ENCODE measurements at places on chromosomes 11 and 22. TPM values are rescaled to one million over a fixed set of nuclear protein-coding genes. Genes with fewer than 3 reads are reported as not detected.

IFITM1 gene
- polyA plus RNA-seq = 427 TPM

LRRC56 gene
- 0.26 TPM for polyA plus RNA-seq

ZNF70 gene
- 2.1 TPM for polyA plus RNA-seq

DNA sequence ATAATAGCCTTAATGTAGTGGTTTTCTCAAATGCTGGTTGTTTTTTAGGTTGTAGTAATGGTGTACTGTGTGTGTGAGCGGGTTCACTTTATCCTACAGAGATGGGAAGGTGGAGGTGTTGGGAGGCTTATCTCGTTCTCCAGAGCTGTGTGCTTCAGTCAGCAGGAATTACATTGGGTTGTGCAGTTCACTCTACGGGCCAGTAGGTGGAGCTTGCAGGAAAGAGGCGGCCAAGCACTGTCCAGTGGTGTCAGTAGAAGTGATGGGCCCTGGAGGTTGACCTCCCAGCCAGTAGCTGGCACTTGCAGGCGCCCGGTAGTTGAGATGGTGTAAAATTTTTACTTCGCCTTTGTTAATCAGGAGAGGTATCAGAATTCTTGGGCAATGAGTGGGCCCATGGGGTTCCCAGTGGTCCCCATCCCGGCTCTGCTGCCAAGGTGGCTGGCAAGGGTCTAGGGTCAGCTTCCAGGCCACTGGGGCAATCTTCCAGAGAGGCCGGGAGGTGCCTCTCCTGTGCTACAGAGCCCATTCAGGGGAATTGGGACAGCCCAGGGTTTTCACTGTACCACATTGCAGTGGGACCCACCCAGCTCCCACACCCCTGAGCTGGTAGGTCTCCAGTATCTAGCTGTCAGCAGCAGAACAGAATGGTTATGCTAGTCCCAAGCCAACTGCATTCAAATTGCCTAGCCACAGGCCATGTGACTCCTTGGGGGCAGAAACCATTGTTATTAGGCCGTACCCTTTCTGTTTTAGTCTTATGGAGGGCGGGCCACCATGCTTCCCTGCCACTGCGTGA, 43.9 kb downstream of the BIRC2 start:
- DNase-seq = peak; percentile 57

DNA sequence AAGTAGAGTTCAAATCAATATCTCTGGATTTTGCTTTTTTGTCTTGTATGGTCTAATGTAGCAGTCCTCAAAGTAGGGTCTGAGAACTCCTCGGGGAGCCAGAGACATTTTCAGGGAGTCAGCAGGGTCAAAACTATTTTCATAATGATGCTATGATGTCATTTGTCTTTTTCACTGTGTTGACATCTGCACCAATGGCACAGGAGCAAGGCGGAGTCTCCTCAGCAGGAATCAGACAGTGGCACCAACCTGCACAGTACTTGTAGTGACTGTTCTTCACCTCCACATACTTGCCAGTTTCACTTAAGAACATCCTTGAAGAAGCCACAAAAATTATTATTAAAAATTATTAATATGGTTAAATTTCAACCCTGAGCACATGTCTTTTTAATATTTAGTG, 14.9 kb upstream of the FXYD6 start:
- no peak for DNase-seq

- no peak for DNase-seq
Measured at GRCh38 chr11:74316772-74317505, 5.5 kb upstream of the P4HA3 start.

DNA sequence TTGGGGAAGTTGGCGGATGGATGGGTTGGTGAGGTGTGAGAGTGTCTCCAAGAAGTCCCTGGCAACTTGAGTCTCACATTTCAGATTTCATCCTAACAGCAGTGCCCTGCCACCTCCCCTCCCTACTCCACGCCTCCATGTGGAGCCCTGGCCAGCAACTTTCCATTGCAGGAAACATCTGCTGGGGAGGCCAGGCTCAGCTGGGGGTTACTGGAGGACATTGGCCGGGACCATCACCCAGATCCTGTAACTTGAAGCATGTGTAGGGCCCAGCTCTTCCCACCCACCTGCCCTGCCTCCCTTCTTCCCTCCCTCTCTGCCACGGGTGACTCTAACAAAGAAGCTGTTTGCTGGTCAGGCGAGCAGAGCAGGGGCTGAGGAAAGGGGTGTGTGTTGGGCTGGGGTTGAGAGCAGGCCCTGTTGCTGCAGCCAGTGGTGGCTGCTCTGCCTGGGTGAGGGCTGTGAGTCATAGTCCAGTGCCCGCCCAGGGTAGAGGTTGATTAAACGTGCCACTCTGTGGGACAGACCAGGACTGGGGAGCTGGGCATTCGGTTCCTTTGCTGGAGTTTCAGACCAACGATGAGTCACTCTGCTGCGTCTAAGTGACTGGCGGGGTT, 64.0 kb downstream of the SCN3B start:
- peak; percentile 51 for DNase-seq

DNA sequence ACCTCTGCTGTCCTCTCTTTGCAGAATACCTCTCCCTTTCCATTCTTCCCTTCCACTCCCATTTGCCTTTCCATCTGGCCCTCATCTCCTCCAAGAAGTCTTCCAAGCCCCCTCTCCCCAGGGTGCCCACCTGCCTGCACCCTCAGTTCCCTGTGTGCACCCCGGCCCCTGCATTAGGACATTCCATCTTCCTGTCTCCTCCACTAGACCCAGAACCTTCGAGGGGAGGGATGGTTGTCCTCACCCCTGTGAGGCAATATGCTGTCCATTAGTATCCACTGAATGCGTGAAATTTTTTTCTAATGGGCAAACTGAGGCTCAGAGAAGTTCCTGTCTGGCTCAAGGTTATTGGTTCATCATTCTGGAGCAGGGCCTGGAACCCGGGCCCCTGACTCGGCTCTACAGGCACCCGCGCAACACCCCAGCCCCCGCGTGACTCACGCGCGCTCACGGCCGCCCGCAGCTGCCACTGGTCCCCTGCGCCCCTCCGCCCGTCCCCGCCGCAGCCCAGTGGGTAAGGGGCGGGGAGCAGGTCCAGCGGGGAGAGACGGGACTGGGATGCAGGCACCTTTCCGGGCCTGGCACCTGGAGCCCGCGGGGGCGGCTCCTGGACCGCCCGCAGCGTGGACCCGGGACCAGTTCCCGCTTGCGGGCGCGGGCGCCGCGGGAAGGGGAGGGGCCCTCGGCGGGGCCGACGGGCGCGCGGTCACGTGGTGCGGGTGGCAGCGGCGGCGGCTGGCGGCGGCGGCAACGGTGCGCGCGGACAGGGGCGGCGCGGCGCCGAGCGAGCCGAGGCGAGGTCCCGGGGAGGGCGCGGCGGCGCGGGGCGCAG, 7.0 kb downstream of the SEPTIN3 start:
- peak; percentile 34 for DNase-seq

DNA sequence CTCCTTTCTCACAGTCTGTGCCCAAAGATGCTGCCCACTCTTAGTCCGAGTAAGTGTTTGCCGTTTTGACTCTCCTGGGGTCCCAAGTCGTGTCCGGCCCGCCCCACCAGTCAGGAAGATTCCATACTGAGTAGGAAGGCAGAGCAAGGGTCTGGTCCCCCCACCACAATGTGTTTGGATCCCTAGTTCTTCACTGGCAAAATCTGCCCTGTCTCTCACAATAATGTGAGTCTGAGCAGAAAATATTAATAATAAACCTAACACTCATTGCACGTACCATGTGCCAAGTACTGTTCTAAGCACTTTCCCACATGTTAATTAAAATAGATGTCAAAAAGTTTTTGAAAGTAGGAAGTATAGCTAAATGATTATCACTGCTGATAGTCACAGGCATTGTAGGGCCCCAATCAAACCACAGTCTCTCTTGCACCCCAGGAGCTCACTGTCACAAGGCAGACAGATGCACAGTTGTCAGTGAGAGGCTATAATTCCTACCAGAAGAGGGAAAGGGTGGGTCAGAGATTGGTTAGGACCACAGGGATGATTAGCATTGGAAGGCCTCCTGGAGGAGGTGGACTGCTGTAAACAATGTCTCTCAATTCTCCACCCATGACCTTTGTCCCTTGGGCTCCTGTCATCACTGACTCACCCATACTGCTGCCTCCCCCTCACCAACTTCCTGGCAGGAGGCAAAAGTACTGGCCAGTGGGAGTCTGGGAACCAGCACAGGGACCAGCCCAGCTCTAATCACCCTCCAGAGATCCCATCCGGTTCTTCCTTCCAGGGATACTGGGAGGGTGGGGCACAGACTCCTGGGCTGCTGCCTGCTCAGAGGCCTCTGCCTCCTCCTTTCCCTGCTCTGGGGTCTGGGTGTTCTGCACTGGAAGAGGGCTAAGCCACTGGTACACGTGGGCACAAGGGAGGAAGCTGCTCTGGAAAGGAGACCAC, 1.0 kb upstream of the POLD4 start:
- peak; percentile 57 for DNase-seq

GRCh38 chr11:35035894-35036408, 103.0 kb upstream of the CD44 start:
- DNase-seq = peak; percentile 17

GRCh38 chr11:97687111-97687510, 1297.3 kb downstream of the JRKL start:
- DNase-seq = no peak

GRCh38 chr11:23202611-23203010, 342.3 kb upstream of the CCDC179 start:
- DNase-seq = no peak

DNA sequence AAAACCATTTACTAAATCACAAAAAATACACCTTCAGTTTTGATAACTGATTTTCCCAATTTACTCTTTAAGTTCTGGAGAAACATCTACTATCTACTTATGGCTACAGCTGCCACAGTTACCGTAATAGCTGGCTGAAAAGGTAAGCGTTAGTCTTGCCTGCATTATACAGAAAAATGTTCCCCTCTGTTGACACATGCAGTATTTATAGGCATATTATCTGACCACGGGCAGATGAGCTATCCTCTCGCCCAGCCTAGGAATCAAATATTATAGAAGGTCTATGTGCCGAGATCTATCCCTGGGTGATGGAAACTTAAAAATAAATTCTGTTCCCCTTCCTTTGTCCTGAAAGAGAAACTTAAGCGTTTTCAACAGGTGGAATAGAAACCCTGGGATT, 283.8 kb downstream of the CADM1 start:
- DNase-seq = no peak

DNA sequence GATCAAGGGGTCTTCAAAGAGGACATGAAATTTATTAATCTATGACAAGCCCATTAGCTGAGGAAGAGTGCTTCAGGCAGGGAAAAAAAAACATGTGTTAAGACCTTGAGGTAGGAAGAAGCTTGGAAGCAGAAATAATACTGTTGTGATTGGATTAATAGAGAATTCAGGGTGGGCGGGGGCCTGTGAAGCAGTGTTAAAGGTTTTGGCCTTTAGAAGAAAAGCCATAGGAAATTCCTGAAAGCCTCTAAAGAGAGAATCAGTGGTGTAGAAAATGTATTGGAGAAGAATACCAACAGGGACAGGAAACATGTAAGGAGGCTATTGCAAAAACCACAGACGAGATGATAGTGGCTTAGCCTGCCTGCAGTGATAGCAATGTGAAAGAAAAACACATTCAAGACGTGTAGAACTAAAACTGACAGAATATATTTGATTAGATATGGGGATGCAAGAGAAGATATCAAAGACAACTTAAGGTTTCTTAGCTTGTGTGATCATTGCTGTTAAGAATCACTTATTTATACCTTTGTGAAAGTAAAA, 404.4 kb upstream of the ANO3 start:
- no peak for DNase-seq

DNA sequence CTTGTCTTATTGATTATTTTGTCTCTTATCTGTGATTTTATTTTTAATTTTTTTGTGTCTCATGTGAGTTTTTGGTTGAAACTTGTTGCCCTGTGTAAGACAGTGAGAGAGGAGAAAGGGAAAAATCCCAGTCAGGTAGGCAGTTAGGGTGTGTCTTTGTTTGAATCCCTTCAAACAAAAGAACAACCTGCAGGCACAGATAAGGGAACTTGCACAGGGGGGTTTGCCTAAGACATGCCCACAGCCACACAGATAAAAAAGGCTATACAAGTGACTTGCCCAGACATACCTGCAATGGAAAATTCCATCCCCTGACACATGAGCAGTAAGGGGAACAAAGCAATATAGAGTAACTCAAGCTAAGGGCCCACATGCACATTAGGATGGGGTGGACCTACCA, 127.8 kb upstream of the PLET1 start:
- no peak for DNase-seq

DNA sequence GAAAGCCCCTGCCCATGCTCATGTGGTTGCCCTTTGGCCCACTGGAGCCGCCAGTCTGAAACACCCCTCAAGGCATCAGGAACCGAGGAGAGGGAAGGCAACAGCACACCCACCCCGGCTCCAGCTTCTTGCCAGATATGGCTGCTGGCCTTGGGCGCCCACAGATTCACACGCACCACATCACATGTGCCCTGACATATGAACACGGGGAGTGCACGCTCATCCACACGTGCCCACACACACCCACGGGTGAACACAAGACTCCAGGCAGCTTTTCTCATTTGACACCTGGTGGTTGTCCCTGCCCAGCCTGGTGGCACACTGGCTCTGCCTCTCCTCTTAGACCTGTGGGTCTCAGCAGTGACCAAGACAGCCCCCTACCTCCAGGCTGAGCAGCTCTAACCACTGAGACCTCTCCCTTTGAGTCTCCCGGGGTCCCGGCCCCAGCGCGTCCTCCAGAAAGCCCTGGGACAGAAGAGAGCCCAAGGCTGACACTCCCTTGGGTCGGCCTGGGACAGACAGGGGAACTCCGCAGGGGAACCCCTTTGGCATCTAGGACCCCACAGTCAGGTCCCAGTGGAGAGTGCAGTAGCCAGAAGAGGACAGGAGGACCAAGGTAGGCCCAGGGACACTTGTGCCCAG, 2.7 kb upstream of the MAPK12 start:
- no peak for DNase-seq

DNA sequence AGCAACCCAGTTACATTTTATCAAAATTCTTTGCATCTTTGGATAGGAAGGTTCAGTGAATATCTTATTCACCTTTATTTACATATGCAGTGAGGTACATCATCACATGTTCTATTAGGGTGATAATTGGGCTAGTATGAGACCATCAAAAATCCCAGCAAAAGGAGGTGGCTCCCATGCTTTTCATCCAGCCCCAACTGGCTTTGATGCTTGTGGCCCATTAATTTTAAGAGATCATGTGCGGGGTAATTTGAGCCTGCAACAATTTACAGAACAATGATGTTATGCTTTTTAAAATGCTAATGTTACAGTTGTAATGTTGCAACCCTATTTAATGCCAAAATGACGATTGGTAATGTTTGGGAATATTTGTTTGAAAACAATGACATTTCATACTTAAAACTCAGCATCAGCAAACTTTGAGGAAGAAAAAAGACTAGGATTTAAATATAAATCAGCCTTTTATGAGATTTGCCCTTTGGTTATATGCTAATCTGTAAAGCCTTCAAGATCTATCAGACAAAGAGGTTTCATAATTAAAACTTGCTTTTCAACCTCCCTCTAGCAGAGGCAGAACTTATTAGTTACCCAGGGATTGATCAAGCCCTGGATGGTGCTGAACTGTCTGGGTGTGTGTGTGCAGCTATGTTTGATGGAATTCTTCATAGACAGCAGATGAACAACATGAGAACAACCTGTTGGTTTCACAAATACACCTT, 183.5 kb upstream of the SORL1-AS1 start:
- DNase-seq = no peak

GRCh38 chr11:95788921-95789505, 569 bp downstream of the FAM76B start:
- peak; percentile 6 for DNase-seq

GRCh38 chr11:128467610-128468041, 119.7 kb downstream of the ETS1 start:
- DNase-seq = peak; percentile 42

- DNase-seq = no peak
Measured at GRCh38 chr11:39651857-39652461, 1807.5 kb downstream of the LRRC4C start.
